GM23338 (cell line): ENCODE measurements at places on chromosomes 5 and 9. TPM values are rescaled to one million over a fixed set of nuclear protein-coding genes. Genes with fewer than 3 reads are reported as not detected.

- H3K27me3 ChIP-seq: no peaks in the 10 kb centered on the region
- no peak for DNase-seq
- H3K27ac ChIP-seq: no peak overlapping the region
- H3K36me3 ChIP-seq: no peaks in the 10 kb centered on the region
Measured at GRCh38 chr5:23303435-23303834, 204.0 kb upstream of the PRDM9 start.

- H3K4me1 ChIP-seq: peaks cover 4% of the 10 kb centered on the region; the same call in 1 of the 2 replicates
- no peaks in the 10 kb centered on the region for H3K27me3 ChIP-seq
- H3K27ac ChIP-seq: no peak overlapping the region
- H3K4me3 ChIP-seq: no peak overlapping the region
- no peak for DNase-seq
Measured at GRCh38 chr9:105646879-105647594, 15.2 kb upstream of the TAL2 start.

GRCh38 chr5:42719034-42719433, 37.6 kb upstream of the CCDC152 start:
- H3K4me3 ChIP-seq: no peak overlapping the region
- no peak for DNase-seq
- no peaks in the 10 kb centered on the region for H3K4me1 ChIP-seq
- no peaks in the 10 kb centered on the region for H3K27me3 ChIP-seq
- no peaks in the 10 kb centered on the region for H3K36me3 ChIP-seq
- H3K27ac ChIP-seq: no peak overlapping the region

GRCh38 chr9:120478208-120478607, 101.8 kb downstream of the CDK5RAP2 start:
- peaks cover 3% of the 10 kb centered on the region; the same call in 1 of the 2 replicates for H3K4me1 ChIP-seq
- H3K27me3 ChIP-seq: no peaks in the 10 kb centered on the region
- H3K27ac ChIP-seq: no peak overlapping the region
- DNase-seq: no peak
- peaks cover 12% of the 10 kb centered on the region for H3K36me3 ChIP-seq

The ZFP2 gene
- 0.42 and 0.62 TPM in 2 replicates for total RNA-seq
